ENCODE measurements at places on chromosomes 3 and 15. TPM values are rescaled to one million over a fixed set of nuclear protein-coding genes. Genes with fewer than 3 reads are reported as not detected.

The ARPIN gene
- total RNA-seq: 43.0 TPM

DNA sequence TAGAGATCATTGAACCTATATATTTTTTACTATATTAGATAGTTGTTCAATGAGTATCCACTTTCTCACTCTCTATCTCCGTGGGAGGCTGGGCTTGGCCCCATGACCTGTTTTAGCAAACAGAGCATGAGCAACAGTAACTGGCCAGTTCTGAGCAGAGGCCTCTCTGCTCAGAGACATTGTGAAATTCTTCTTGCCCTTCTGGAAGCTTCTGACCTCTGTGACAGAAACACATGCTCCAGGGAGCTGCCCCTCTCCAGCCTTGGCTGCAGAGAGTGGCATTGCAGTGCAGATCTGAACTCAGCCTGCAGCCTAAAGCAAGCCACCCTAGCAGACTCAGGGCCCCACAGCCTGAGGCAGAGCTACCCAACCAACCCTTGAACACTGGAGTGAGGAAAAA lies 20.5 kb downstream of the FAM240A start:
- no peak for DNase-seq

DNA sequence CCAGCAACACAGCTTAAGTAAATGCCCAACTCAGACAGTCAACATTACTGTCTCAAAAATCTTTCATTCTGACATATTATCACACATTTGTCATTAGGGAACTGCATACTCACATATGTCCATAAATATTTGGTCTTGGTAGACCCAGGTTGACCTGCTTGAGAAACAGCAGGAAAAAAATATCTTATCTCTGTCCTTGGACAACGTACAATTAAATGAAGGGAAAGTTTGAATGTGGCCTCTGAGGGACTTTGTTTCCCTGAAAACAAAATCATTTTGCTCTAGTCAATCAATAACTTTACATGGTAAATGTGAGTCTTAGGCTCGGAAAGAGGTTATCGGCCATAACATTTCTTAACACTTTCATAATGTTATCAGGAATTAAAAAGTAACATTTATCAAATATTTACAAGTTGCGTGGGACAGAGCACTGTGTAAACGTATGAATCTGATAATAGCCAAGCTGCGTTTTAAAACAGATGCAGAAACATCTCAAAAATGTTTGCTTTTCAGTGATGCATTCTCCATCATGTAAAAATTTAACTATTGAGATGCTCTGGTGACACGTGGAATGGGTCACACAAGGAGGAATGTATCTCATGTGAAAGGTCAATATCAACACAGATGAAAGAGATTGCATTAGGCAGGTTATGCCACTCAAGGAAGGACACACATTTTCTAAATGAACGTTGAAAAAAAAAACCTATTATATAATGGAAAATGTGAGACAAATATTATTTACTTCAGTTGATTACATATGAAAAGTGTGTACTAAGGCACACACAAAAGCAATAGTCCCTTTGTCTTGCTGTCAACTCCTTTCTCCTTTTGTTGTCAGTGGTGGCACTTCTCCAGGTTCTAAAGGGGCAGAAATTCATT lies 304.4 kb downstream of the WDR72 start:
- DNase-seq: no peak

The RBPMS2 gene
- 133 TPM for total RNA-seq

GRCh38 chr3:54087581-54088410 lies 34.6 kb upstream of the CACNA2D3 start:
- peak; percentile 35 for DNase-seq

The SHF gene
- 19.2 TPM for total RNA-seq
